ENCODE measurements at places on chromosomes 6 and 20. TPM values are rescaled to one million over a fixed set of nuclear protein-coding genes. Genes with fewer than 3 reads are reported as not detected.

The EMILIN3 gene
- not detected for total RNA-seq

The SERPINB6 gene
- 31.4 TPM for total RNA-seq

The MYB gene
- 15.9 TPM for total RNA-seq

The ID4 gene
- not detected for total RNA-seq
